IPS DF 19.7 (cell line): ENCODE measurements at places on chromosomes 6 and 20.
A peak's percentile ranks its signal among the peaks of the same experiment; 100 is the strongest.

GRCh38 chr20:31596831-31597480 lies 8.1 kb upstream of the ID1 start:
- DNase-seq: no peak

- no peak for DNase-seq
Observed at GRCh38 chr6:73964241-73964854, 268.3 kb downstream of the CD109 start.

- DNase-seq: no peak
Observed at GRCh38 chr20:40333591-40333990, 355.4 kb downstream of the MAFB start.

DNA sequence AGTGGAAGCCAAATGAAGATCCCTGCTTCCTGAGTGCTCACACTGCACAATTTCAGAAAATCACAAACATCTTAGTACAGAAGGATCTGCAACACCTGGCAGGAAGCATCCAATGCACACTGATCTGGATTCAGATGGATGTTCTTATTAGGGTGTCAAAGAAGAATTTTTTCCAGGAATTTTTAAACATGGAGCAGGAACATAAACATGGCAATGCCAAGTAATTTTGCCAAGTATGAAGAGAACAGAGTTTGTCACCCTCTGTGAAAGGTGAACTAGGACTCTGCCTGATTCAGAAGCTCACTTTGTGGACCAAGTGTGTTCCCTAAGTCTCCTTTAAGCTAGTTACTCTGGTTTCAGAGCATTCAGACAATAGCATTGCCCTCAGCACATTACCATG lies 208.5 kb downstream of the EPHA7 start:
- DNase-seq: no peak

DNA sequence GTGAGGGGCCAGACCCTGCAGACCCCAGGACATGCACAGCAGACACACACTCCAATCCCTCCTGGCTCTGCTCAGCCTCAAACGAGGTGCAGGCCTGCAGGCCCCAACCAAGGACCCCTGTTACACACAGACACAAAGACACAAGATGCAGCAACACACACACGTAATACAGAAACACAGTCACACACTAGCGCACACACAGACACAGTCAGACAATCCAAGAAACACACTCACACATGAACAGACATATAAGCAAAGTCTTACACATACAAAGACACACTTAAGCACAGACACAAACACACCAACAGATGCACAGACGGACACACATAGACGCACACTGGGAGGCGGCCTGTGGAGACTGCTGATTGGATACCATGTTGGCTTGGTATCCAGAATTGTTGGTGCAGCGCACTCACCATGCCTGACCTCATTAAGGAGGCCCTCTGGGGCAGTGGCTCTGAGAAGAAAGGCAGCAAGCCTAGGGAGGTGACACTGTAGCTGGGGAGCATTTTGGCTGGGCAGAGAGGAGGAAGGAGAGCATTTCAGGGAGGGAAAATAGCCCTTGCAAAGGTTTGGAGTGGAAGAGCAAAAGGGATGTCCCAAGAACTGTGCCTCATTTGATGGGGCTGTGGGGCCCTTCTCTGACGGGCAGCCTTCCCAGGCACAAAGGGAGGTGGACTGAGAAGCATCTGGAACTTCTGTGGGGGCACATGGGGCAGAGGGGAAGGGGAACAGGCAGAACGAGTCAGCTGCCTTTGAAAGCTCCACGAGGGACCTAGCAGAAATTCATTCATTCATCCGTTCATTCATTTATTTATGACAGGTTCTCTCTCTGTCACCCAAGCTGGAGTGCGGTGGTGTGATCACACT lies 1.4 kb upstream of the HSPA12B start:
- no peak for DNase-seq

- no peak for DNase-seq
Observed at GRCh38 chr6:114315831-114316595, 26.8 kb downstream of the HS3ST5 start.

DNA sequence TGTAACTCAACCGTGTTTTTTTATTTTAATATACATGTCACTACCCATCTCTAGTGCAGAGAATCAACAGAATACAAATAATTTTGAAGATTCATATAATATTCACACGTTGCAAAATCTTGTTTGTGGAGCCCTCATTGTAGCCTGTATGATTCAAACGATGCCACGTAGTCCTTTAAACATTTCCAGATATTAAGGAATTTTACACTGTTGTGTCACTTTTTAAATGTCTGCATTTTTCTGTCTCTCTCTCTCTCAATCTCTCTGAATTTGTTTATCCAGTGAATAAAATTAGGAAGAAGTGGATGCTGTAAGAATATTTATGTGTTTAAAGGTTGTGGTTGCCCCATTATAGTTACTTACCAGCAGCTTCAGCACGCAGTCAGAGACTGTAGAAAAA lies 262.0 kb downstream of the PAX1 start:
- DNase-seq: no peak

DNA sequence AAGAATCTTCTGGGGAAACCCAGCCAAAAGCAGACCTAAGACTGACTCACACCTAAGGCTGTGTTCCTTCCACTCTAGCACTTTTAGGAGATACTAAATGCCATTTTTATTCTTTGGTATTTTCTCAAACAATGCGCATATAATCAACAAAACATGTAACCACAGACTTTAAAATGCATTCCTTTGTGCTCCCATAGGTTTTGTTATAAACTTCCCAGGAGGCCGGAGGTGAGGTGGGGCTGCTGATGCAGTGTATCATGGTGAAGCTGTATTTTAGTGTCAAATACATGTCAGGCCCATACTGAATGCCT lies 155.2 kb downstream of the BTBD3 start:
- no peak for DNase-seq

DNA sequence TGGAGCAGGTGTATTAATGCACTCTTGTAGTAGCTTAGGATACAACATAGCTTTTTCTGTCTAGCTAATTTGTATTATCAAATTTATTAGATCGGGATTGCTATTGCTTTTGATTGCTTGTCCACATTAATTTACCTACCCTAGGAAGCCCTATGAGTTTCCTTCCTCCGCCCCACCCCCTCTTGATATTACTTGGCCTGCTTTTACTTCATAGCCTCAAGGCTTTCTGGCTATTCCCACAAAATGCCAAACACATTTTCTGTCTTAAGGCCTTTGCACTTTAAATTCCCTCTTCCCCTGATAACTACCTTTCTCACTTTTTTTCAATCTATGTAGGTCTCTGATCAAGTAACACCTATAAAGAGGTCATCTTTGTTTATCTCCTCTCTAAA lies 99.1 kb upstream of the PRSS16 start:
- no peak for DNase-seq

DNA sequence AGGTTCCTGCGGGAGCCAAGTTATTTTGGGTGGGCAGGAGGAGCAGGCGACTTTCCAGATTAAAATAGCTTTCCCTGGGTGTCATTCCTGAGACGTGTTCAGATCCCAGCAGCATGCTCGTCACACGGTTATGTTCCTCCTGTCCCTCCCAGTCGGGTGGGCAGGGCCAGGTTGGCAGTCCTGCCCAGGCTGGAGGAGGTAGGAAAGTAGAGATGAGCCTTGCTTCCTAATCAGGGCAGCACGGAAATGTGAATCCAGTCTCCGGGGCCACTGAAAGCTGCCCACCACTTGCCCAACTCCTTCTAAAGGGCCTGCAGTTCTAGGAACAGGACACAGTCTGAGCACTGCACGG lies 137.0 kb downstream of the MRPL14 start:
- no peak for DNase-seq

GRCh38 chr20:45138561-45139300 lies 14.5 kb upstream of the WFDC12 start:
- peak; percentile 38 for DNase-seq

DNA sequence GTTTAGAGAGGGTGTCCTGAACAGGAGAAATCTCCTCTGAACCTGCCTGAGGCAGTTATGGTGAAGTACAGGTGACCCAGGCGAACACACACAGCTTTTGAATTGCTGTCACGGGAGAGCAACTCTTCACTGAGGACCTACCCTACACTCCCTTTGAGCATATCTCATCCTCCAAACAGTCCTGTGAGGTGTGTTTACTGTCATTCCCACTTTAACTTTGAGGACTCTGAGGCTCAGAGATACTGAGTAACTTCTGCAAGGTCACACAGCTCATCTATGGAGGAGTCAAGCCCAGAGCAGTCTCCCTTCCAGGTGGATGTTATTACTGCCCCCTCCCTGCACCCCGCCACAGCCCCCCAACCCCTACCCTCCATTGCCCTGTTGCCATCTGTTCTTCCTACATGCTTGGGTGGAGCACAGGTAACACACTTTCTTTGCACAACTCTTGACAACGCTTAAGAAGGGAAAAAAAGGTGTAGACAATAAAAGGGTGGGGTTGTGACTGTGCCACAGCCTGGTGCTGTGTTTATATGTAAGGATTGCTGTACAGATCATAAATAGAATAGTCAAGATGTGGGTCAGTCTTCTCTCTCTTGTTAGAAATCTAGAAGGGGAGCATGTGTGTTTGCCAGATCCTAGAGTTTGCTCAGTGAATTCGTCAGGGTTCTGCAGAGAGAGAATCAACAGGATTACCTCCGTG lies 4.3 kb upstream of the TRAF3IP2 start:
- no peak for DNase-seq

DNA sequence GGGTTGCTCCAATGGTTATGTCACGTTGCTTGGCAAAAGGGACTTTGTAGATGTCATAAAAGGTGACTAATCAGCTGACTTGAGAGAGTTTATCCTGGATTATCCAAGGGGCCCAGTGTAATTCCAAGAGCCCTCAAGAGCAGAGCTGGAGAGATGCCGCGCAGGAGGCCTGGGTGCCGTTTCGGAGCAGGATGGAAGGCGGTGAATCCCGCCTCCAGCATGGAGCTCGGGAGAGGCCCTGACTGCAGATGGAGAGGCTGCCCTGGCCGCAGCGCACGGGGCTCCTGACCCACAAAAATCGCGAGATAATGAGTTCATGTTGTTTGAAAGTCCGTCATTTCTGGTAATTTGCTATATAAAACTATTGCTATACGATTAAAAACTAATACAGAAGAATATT lies 219.8 kb downstream of the ZDHHC14 start:
- DNase-seq: no peak

GRCh38 chr20:18748987-18749386 lies 64.6 kb upstream of the SCP2D1 start:
- DNase-seq: no peak

GRCh38 chr6:64411226-64411625 lies 775.6 kb downstream of the PHF3 start:
- no peak for DNase-seq

DNA sequence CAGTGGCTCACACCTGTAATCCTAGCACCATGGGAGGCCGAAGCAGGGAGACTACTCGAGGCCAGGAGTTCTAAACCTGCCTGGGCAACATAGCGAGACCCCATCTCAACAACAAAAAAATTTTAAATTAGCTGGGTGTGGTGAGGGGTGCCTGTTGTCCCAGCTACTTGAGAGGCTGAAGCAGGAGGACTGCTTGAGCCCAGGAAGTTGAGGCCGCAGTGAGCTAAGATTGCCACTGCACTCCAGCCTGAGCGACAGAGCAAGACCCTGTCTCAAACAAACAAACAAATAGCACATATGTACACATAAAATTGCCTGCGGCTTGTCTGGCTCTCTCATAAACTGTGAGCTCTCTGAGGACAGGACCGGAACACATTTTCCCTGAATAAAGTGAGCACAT lies 106.3 kb downstream of the BANF2 start:
- no peak for DNase-seq

DNA sequence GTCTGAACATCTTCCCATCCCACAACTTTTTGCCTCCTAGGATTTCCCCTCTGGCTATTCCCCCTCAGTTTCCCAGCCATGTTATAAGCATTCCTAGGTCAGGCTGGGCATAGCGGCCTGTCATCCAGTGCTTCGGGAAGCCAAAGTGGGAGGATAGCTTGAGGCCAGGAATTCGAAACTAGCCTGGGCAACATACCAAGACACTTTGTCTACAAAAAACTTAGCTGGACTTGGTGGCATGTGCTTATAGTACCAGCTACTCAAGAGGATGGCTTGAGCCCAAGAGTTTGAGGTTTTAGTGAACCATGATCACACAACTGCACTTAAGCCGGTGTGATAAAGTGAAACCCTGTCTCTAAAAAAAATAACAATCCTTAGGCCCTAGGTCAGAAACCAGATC lies 447.4 kb downstream of the KIF16B start:
- no peak for DNase-seq

GRCh38 chr20:18739751-18740166 lies 73.8 kb upstream of the SCP2D1 start:
- DNase-seq: peak; percentile 12

GRCh38 chr6:43798688-43799444 lies 28.9 kb downstream of the VEGFA start:
- no peak for DNase-seq

DNA sequence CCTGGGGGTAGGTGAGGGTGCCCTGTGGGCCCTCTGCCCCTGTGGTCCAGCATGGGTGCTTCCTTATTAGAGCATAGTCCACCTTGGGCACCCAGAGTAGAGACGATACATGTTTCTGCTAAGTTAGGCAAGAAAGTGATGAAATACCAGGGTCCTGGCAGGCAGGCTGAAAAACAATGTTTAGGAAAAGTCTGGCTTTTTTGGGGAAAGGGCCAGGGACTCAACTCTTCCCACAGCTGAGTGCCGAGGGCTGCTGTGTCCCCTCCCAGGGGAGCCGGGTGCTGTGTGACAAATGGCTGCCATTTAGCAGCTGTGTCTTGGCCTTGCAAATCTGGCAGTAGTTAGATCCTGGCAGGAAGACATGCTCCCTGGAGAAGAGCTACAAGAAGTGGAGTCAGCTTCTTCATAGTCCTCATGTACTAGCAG lies 61.5 kb downstream of the RREB1 start:
- no peak for DNase-seq

GRCh38 chr20:57940376-57940775 lies 230.6 kb upstream of the PMEPA1 start:
- DNase-seq: no peak

DNA sequence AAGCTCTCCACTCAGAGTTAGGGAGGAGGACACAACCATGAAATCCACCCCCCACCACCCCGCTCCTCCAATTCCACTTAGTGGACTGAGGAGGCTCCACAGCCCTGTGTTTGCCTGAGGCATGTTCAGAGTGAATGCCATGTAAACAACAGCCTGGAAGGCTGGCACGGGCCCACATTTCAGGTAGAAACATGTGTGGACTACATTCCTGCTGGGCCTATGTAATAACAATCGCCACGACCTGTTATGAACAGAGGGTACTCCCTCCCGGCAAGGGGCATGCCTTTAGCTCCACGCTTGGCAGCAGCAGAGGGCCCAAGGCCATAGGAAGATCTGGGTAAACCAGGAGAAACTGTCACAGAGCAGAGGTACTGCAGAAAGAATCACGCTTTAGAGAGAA lies 65.5 kb downstream of the ISM1 start:
- DNase-seq: no peak

DNA sequence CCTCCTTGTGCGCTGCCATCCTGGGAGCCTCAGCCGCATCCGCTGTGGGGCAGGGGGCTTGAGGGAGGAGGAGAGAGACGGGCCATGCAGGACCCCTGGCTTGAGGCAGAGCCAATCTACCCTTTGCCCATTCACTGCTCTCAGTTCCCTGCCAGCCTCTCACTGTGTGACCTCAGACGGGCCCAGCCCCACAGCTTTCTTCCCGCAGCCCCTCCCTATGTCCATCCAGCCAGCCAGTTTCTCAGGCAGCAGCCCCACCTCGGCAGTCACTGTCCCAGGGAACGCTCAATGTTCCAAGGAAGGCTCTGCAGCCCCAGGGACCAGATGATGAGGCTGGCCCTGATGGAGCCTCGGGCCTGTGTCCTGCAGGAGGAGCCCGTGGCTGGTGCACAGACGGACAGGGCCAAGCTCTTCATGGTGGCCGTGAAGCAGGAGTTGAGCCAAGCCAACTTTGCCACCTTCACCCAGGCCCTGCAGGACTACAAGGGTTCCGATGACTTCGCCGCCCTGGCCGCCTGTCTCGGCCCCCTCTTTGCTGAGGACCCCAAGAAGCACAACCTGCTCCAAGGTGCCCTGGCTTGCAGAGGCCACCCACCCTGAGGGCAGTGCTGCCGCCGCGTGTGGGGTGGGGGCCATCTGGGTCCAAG lies 3.9 kb upstream of the TNFRSF6B start:
- DNase-seq: no peak
